ENCODE measurements at places on chromosomes 4 and X.

DNA sequence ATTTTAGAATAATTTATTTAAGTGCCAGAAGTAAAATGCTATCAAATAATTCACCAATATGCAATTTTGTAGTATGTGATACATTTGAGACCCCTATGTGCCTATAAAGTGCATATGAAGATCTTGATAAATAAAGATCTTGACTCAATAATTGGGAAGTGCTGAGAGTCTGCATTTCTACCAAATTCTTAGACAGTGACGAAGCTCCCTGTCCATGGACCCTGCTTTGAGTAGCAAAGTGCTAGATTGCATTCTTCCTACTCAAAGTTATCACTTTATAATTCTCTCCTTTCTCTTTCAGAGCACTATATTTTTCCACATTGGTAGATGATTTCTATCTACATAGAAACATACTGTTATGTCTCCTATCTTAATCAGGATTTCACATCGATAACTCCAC is 1393.9 kb downstream of the ARAP2 start:
- DNase-seq = no peak

- no peak for DNase-seq
Observed at GRCh38 chrX:112968351-112969133, 127.9 kb upstream of the AMOT start.

DNA sequence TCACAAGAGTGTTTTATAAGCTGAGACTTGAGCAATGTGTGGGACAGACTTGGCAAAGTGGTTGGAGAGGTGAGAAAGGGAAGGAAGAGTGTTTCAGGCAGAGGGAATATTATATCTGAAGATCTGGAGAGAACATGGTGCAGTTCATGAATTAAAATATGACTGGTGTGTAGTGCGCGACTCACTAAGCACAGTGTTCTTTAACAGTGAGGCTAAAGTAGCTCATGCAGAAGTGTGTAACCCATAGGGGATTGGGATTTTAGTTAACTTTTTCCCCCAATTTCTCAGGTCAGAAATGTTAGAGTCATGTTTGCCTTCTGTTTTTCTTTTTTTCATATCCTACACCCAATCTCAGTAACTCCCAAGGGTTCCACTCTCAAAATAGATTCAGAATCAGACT is 9.7 kb downstream of the MTHFD2L start:
- DNase-seq = no peak

GRCh38 chrX:135543924-135544323 is 23.5 kb downstream of the INTS6L start:
- DNase-seq = peak; percentile 63

DNA sequence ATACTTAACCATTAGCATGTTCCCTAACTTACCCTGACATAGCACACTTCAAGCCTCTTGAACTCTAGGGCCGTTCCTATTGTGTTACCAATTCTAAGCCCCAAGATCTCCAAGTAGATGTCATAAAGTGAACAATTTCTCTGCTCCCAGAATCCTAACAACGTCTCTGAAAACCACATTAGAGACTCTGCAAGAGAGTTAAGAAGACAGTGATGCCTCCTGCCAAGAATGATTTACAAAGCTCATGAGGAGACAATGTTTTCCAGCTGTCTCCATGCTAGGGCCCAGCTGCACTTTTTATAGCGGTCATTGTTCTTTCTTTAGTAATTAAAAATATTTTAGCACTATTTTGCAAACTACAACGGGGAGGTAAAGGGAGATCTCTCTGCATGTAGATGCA is 358.4 kb downstream of the PPP3CA start:
- no peak for DNase-seq

GRCh38 chrX:42094218-42094617 is 170.9 kb upstream of the CASK start:
- DNase-seq = no peak

GRCh38 chr4:156190615-156191014 is 236.9 kb upstream of the CTSO start:
- no peak for DNase-seq

DNA sequence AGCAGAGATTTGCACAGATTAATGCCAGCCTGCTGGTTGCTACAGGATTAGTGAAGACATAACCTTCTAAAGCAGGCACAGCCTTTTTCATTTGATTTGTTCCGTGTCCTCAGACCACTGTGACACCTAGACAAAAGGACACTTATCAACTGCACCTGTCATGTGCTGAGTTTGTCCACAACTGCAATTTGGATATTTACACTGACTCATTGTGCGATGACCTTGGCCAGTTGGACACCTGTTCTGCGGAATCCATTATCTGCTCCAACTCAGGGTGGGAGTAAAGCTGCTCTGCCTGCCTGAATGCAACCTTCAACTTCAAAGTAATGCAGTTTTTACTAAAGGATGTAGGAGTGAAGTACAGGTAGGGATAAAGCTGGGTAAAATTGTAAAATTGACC is 4.1 kb upstream of the NR0B1 start:
- DNase-seq = no peak

- no peak for DNase-seq
Observed at GRCh38 chrX:12770440-12770839, 20.8 kb upstream of the PRPS2 start.

DNA sequence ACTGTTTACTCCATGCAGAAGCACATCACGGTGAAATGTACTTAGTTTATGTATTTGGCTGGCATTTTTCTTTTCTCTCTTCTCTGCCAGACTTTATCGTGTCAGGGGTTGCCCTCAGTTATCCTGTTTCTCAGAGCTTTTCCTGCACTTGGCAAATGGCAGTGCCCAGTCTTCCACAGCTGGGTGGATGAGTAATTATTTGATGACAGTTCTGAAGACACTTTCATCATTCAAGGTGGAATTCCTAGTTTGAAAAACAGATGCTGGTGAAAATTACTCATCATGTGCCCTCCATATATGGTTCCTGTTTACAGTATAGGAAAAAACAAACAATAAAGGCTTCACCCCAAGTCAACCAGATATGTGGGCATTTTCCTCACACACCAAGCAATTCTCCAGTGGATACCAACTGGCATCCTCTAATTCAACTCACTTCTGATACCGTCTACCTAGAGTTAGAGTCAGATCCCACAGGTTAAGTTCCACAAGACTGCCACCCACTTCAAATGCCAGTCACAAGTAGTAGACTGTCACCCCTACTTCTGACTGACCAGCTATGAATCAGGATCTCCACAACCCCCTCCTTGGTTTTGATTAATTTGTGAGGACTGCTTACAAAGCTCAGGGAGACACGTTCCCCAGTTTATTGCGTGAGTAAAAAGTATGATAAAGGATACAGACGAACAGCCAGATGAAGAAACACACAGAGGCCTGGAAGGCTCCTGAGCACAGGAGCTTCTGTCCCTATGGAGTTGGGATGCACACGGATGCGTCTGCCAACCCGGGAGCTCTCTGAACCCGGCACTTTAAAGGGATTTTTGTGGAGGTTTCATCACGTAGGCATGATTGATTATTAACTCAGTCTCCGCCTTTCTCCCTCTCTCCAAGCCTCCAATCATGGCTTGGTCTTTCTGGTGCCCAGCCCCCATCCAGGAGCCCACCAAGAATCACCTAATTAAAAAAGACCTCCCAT is 72.9 kb downstream of the CLDN34 start:
- DNase-seq = no peak

- DNase-seq = no peak
Observed at GRCh38 chr4:122787940-122788339, 38.7 kb upstream of the FGF2 start.

- DNase-seq = no peak
Observed at GRCh38 chr4:17166954-17167353, 268.5 kb upstream of the LDB2 start.

GRCh38 chrX:70554081-70554480 is 109.4 kb downstream of the DLG3 start:
- no peak for DNase-seq

- no peak for DNase-seq
Observed at GRCh38 chr4:186326391-186326790, 60.4 kb downstream of the F11 start.

GRCh38 chr4:11876104-11876503 is 447.4 kb upstream of the HS3ST1 start:
- no peak for DNase-seq

GRCh38 chr4:7768736-7769135 is 170.9 kb downstream of the AFAP1 start:
- peak; percentile 53 for DNase-seq

- DNase-seq = no peak
Observed at GRCh38 chr4:150078041-150078578, at the start of gene DCLK2. DCLK2 (plus strand) TSS chr4:150078445; CDS start chr4:150079028, 583 bp downstream.

DNA sequence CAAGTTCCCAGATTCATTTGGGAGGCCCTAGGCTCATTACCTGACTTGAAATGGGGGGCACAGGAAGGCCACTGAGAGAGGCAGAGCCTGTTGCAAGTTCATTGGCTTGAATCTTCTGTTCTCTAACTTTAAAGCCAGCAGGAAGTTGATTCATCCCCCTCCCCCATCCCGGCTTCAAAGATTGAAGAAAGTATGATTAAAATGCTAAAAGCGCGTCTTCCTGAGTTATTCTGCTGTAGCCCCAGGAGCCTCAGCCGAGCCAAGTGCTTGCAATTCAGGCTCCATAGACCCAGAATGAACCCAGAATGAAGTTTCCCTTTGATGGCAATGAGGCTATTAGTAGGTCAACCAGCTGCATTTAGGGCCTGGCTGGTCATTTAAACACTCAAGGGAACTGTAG is 14.7 kb downstream of the CHST7 start:
- DNase-seq = peak; percentile 72

- peak; percentile 54 for DNase-seq
Observed at GRCh38 chr4:2301806-2302205, 39.9 kb upstream of the MXD4 start.

- DNase-seq = no peak
Observed at GRCh38 chr4:38111717-38112116, 151.5 kb downstream of the PTTG2 start.

- DNase-seq = no peak
Observed at GRCh38 chrX:38116706-38117105, 104.0 kb downstream of the SRPX start.

GRCh38 chr4:72564184-72564583 is 4.8 kb downstream of the ADAMTS3 start:
- DNase-seq = no peak

- DNase-seq = no peak
Observed at GRCh38 chr4:159395693-159396092, 292.8 kb downstream of the RAPGEF2 start.

- DNase-seq = no peak
Observed at GRCh38 chrX:68417651-68418050, 15.6 kb downstream of the OPHN1 start.

DNA sequence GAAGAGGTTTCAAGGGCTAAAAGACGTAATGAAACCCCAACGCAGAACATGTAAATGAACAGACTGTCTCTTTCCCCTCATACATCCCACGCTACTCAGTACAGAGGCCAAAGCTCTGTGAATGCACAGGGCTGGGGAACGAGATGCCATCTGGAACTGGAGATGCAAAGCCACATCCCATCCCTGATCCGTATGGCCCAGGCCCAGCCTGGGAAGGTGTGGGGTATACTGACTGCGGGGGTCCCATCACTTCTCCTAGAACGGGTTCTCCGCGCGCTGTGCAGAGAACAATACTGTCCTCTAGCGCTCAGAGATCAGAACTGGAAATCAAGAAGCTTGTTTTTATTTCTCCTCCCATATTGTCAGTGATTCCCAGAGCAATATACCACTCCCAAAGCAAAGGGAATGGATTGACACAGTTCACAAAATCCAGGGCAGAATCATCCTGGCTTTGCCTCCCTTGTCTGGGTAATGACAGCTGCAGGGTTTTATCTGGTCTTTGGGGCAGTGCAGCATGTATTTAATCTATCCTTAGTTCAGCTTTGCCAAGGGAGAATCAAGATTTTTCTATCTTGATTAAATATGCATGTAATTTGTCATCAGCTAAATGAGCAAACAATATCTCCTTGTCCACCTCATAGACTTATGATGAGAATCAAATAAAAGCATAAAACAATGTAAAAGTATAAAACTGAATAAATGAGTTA is 47.3 kb upstream of the TLR3 start:
- no peak for DNase-seq

- DNase-seq = no peak
Observed at GRCh38 chr4:187046471-187046870, 322.8 kb upstream of the FAT1 start.

DNA sequence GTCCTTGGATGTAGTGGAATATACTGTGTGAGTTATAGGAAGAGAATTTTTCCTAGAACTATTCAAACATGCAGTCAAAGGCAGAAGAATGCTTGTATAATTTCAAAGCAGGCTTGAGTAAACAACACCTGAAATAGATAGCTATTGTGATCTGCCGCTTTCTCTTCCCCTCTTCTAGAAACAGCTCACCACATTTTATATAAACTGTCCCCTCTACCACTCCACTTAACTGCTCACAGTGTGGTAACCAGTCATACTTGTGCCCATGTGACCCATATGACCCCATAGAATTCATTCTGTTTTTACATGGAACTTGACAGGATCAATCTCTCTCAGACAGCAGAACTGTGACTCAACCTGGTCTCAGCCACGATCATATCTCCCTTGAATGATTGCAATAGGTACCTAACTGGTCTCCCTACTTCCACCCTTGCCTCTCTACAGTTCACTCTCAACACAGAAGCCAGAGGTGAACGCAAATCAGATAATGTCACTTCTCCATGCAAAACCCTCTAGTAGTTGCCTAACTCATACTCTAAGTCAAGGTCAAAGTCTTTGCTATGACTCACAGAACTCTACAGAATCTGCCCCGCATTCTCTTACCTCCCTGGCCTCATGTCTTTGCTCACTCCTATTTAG is 85.6 kb upstream of the EFHC2 start:
- DNase-seq = no peak

DNA sequence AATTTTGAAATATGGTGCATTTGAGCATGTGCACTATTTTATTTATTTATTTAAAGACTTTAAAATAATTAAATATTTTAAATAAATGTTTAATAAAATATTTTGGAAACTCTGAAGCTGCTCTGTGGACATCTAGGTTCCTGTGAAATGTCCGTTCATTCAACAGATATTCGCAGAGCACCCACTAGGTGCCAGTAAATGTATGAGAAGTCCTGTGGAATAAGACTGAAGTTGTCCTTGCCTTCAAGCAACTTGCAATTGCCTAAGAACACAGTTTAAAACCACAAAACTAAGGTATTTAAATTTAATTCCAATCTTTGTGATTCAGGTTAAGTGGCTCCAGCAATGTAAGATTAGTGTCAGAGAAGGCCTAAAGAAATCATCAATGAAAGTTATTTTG is 306.7 kb downstream of the GBA3 start:
- DNase-seq = no peak

DNA sequence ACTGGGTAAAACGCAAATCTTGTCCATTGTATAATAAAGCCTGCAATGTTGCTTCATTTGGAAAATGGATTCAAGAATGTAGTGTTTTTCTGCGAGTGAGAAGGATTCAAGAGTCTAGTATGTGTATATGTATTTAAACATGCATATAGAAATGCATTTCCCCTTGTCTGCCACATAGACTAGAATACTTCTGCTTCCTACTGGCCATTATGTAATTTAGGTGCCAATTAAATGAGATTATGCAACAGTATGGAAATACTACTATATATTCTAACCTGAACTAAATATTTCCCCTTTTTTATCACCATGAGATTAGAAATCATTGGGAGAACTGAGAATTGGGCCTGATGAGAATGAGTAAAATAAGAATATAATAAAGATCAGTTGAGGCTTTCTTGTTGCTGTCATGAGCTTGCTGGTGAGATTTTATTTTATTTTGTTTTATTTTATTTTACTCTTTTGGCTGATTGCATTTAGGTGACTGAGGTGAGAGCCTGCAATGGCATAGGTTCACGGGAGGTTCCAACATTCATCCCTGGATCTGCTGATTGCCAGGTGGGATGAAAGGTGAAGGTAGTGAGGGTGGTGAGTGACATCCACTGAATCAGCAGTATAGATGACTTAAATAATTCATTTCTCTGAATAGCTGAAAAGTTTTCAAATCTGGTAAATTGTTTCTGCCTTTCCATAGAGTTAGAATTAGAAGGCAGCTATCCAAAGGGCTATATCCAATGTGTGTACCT is 95.6 kb upstream of the SLC4A4 start:
- DNase-seq = no peak

Measured in activated effector memory CD4-positive, alpha-beta T cell treated with anti-CD3 and anti-CD28 coated beads, Interleukin-2, amount 50 U/mL, for 16 hours (primary cell).